ENCODE measurements at places on chromosomes 4 and X.

- no peak for DNase-seq
Observed at GRCh38 chrX:119174900-119175299, 47.3 kb upstream of the KIAA1210 start.

DNA sequence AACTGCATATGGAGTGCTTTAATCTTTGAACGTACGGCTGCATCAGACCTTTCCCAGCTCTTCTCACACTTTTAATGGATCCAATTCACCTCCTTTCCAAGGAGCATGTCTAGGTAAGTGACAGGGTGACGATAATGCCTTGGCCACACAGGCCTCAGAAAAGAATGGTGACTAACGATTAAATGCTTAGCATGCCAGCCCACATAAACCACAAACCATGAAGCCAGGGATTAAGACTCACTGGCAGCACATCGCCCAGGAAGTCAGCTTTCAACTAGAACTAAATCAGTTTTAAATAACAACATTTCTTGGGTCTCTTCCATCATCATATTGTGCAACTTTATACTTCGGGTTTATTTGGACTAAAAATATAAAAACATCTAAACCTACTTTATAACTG is 28.7 kb downstream of the INPP4B start:
- no peak for DNase-seq

- DNase-seq, result no peak
Observed at GRCh38 chr4:184462724-184463123, 11.6 kb downstream of the IRF2 start.

DNA sequence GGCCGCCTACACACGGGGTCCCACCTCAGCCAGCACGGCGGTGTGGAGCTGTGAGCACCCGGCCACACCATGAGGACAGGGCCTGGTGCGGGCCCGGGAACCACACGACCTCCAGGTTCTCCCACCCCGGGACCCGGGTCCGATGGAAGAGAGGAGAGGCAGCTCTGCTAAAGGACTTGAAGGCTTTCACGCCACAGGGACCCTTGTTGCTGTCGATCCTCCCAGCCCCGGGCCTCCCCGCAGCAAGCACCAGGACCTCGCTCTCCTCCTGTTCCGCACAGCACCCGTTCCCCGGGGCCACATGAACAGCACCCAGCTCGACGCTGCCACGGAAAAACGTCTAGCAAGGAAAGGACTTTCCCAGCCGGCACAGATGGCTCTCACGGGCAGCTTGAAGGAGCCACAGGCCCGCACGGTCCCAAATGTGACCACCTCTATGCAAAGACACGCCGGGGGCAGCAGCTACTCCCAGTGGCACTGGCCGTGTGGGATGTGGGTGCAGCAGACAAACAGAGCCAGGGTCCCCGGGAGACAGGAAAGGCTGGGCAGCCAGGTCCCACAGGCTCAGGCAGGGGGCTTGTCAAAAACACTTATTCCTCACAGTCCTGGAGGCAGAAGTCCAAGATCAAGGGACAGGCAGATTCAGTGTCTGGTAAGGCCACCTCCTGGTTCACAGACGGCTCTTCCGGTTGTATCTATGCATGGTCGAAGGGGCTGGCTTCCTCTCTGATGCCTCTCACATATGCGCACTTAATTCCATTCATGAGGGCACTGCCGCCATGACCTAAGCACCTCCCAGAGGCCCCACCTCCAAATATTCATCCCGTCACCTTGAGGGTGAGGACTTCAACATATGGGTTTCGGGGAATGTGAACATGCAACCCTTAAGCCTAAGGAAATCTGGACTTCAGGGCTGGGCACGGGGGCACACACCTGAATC is 24.7 kb downstream of the FAM53A start:
- no peak for DNase-seq

- no peak for DNase-seq
Observed at GRCh38 chr4:40649321-40649720, 19.7 kb upstream of the RBM47 start.

DNA sequence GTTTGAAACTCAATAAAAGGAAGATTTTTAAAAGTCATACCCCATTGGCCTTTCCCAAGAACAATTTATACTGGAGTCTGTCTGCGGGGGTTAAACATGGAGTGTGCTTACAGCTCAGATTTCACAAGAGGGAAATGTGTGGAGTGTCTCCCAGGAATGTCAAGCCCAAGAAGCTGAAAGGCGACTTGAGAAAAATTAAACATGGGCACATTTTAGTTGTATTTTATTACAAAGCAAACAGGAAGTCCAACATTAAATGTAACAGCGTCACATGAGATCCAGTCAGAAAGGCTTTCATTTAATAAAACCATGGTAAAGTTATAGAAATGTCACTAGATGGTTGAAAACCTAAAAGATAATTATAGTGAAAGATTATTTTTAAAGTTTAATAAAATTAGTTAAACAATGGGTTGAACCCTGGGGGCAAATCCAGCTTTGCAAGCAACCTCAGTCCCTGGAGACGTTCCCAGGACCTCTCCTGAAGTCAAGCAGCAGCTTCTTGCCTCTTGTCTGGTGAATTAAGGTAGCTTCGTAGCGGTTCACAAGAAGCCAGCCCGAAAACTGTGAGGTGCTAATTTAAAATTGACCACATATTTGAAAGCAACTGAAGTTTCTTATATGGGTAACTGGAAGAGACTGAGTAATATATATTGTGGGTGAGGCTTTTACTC is 168.4 kb upstream of the EDNRA start:
- no peak for DNase-seq

- DNase-seq, result peak; percentile 51
Observed at GRCh38 chr4:83639849-83640493, 104.1 kb downstream of the GPAT3 start.

DNA sequence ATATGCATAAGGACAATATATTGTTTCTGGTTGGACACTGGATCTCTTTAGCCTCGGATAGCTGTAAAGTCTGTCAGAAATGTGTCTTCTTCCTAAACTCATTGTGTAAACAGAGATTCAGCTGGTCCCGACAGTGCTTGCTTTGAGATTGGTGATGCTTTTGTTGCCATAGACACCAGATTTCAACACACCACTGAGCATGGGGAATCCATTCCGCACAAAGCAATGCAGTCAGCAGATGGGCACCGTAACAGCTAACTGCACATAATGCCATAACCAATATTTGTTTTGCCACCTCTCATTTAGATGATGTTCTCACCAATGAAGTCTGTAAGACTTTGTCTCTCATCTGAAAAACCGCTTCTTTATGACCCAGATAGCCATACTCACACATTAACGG is 33.3 kb upstream of the FAM47C start:
- DNase-seq, result no peak

- no peak for DNase-seq
Observed at GRCh38 chr4:8181844-8182243, 17.2 kb upstream of the SH3TC1 start.

- DNase-seq, result no peak
Observed at GRCh38 chr4:52551487-52551886, 107.6 kb downstream of the USP46 start.

DNA sequence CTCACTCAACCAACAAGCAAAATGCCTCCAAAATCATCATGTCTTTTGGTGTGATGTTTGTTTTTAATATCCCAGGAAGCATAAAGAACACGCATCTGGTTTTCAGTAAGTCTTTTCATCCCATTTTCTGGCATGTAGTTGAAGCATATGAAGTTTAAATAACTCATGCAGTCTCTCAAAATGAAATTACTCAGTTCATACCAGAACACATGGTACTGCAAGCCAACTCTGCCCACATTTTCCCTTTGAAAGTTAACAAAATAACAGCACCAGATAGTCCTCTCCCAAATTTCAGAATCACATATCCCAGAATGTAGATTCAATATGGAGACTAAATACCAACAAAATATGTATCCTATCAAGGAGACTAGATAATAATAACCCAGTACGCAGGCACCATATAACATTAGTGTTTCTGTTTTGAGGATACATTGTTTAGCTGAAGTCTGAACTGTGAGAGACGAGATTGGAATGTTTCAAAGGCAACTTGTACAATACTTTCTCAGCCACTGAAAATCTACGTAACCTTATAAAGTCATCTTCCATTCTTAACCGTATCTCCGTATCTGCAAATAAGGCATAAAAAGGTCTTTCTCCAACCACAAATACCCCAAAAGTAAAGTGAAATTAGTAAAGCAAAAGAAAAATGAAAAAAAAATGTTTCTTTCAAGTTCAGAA is 23.1 kb downstream of the CORIN start:
- no peak for DNase-seq

GRCh38 chrX:40418146-40418812 is 162.5 kb upstream of the ATP6AP2 start:
- DNase-seq, result no peak

DNA sequence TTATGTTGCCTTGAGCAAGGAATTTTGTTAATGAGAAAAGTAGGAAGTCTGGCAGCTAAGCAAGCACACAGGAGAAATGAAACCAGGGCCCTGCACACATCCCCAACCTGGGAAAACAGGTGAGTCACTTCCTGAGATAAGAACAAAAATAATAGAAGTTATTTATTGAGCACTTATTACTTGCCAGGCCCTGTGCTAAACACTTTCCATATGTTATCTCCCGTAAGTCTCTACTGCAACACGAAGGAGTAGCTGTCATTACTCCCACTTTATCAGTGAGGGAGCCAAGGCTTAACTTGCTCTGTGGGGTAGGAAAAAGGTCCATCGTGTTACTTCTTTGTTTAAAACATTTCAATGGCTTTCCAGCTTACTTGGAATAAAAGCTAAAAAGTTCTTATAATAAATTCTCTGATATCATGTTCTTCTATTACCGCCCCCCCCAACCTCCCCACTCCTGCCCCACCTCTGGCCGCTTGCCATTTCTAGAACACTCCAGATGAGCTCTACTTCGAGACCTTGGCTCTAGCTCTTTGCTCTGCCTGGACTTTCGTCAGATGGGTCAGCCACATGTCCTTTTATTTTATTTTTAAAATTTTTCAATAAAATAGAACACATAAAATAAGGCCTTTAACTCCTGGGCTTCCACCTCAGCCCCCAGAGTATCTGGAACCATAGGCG is 36.3 kb upstream of the PLAC8 start:
- no peak for DNase-seq

- no peak for DNase-seq
Observed at GRCh38 chr4:163620738-163621137, 126.2 kb downstream of the TMA16 start.

- DNase-seq, result no peak
Observed at GRCh38 chr4:33616121-33616520, 2628.2 kb downstream of the ARAP2 start.

- peak; percentile 39 for DNase-seq
Observed at GRCh38 chr4:25859429-25860148, 3.2 kb downstream of the SEL1L3 start.

DNA sequence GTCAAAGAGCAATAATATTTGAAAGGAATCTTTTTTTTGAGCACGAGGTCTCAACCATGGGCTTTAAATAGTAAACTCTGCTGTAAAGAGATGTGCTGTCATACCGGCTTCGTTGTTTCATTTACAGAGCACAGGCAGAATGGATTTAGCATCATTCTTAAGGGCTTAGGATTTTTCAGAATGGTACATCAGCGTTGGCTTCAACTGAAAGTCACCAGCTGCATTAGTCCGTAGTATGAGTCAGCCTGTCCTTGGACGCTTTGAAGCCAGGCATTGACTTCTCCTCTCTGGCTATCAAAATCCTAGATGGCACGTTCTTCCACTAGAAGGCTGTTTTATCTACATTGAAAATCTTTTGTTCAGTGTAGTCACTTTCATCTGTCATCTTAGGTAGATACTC is 23.6 kb downstream of the COX18 start:
- DNase-seq, result no peak

DNA sequence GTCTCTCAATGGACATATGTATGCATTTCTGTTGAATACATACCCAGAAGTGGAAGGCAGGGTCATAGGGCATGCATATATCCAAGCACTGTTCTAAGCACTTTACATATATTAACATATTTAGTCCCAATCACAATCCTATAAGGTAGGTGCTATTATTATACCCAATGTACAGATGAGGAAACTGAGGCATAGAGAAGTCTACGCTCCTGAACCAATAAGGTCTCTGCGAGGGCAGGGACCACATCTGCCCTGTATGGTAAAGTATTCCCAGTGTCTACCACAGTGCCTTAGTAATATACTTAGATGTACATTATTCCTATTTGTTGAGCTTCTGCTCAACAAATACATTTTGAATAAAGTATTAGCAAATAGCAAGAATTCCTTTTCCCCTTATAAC is 5.2 kb downstream of the PPAT start:
- DNase-seq, result no peak

DNA sequence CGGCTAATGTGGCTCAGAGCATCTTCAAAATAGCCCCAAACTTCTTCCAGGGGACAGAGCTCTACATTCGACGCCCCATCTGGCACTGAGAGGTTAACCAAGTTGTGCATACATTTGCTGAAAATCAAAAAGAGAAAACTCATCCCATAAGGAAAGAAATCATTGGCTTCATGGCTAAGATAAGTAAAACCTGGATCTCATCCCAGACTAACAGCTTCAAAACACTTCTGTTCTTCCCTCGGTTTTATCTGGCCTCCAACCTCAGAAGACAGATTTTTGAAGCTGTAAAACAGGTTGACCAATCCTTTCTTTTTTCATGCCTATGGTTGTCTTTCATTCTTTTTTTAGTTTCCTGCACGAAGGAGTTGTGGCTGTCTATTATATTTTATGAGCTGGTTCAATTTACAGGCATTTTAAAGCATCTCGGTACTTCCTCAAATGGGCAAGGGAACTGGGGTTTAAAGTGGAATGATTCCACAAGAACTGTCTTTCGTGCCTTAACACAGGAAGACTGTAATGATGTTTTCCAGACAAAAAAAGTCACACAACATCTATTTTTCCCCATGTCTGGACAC is 107.6 kb downstream of the DLG3 start:
- DNase-seq, result no peak

DNA sequence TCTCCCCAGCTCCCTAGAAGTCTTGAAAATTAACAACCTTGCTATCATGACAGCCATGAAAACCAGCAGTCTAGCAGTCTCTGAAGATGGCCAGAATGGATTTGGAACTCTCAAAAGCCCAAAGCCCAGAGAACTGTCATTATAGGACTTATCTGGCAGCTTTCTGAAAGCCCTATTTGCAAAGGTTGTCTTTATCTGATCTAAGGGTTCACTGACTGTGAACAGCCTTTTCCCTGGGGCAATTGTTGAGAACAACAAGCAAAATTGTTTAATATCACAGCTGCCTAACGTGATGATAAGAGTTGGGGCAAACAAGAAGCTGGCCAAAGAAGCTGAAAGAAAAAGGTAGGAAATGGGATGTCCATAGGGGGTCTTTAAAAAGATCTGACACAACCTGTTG is 20.9 kb upstream of the KLHL8 start:
- no peak for DNase-seq

GRCh38 chr4:56655209-56655626 is 25.9 kb downstream of the HOPX start:
- DNase-seq, result peak; percentile 26
